ENCODE measurements at places on chromosomes 5 and 9.

GRCh38 chr9:90296539-90296938 lies 346.1 kb downstream of the DIRAS2 start:
- no peak for DNase-seq

DNA sequence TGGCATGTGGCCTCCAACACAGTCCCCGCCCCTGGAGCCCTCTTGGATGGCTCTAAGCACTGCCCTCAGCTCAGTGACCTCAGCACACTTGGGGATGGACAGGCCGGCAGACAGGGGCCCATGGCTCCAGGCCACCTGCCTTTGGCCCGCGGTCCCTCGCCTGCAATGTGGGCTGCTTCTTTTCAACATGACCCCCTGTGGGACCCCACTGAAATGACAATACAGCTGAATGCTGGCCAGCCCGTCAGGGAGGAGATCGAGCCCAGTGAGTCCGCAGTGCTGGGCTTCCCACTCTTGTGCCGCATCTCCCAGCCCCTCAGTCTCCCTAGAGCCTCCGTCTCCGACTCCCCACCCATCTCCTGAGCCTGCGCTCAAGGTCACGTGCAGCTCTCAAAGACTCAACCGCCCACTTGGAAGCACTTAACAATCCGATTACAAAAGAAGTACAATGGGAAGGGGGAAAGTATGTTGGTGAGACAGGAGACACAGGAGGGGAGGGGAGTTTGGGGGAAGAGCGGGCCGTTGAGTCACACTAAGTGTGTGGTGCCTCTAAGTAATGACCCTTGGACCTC lies 238.9 kb downstream of the HSPA4 start:
- no peak for DNase-seq

DNA sequence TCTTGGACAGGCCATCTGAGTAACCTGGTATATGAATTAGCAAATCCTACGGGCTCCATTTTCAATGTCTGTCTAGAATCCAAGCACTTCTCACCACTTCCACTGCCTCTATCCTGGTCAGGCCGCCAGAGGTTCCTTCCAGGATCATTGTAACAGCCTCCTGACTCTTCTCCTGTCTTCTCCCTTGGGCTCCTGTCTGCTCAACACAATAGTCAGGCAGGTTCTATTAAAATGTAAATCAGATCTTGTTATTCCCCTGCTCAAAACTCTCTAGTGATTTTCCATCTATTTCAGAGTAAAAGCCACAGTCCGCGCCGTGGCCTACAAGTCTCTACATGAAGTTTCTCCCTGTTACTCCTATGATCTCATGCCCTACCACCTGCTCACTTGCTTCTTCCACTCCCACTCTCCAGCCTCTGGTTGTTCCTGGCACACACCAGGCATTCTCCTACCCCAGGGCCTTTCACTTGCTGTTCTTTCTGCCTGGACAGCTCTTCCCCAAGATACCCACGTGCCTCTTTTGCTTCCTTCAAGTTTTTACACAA lies 21.7 kb downstream of the ZNF366 start:
- DNase-seq, result no peak

GRCh38 chr9:134965851-134966250 lies 48.1 kb upstream of the FCN1 start:
- no peak for DNase-seq

- no peak for DNase-seq
Observed at GRCh38 chr9:106689089-106689488, 173.9 kb upstream of the ZNF462 start.

GRCh38 chr5:156981481-156981880 lies 18.5 kb upstream of the TIMD4 start:
- DNase-seq, result no peak

DNA sequence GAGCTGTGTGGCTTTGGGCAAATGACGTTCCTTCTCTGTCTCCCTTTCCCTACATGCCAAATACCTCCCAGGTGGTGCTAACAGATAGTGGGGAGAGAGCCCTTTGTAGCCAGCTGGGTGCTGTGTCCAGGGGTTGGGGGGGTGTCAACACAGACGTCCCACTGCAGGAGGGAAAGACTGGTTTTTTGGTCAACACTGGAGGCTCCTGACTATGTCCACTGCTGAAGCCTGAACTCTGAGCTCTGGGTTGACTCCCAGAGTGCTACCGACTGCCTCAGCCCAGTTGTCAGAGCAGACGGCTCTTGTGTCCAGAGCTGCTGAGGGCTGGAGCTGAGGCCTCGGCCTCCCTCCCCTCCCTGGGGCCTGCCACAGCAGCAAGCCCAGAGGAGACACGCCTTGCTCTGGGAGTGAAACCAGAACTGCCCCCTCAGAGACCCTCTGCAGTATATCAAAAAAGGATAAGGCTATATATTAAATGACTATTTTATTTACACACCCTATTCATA lies 14.8 kb upstream of the SLC25A51 start:
- no peak for DNase-seq

- DNase-seq, result no peak
Observed at GRCh38 chr5:117245130-117245529, 670.5 kb upstream of the SEMA6A start.

All from stimulated activated CD4-positive, alpha-beta T cell treated with anti-CD3 and anti-CD28 coated beads, Interleukin-15, amount 100 ng/mL, for 24 hours (primary cell).